ENCODE measurements at places on chromosomes 12 and 14. TPM values are rescaled to one million over a fixed set of nuclear protein-coding genes. Genes with fewer than 3 reads are reported as not detected.

SDR9C7 gene
- not detected for total RNA-seq

IGFBP6 gene
- not detected for total RNA-seq

ALG10B gene
- total RNA-seq: 13.4 TPM

OR11G2 gene
- not detected for total RNA-seq

CD163L1 gene
- not detected for total RNA-seq

VRTN gene
- not detected for total RNA-seq

NTF3 gene
- not detected for total RNA-seq

OTX2 gene
- total RNA-seq: not detected

PPM1H gene
- total RNA-seq: not detected

POP5 gene
- total RNA-seq: 55.4 TPM

FAR2 gene
- total RNA-seq: 21.0 TPM

PIWIL1 gene
- not detected for total RNA-seq

RNFT2 gene
- 12.9 TPM for total RNA-seq

All from activated naive CD4-positive, alpha-beta T cell treated with anti-CD3 and anti-CD28 coated beads, Interleukin-2, amount 10 ng/mL, durations not matched to agents 5 hours and 36 hours (primary cell).